Cerebellum (tissue), 4 donors: ENCODE measurements at places on chromosomes 7 and 10. TPM values are rescaled to one million over a fixed set of nuclear protein-coding genes. Genes with fewer than 3 reads are reported as not detected.

GRCh38 chr10:90424730-90425129, 433.1 kb downstream of the HTR7 start:
- DNase-seq, result no peak

GRCh38 chr7:150857276-150858055, 5.1 kb downstream of the AOC1 start:
- no peak for DNase-seq

- no peak for DNase-seq
Observed at GRCh38 chr10:66799474-66799873, 126.4 kb upstream of the LRRTM3 start.

DNA sequence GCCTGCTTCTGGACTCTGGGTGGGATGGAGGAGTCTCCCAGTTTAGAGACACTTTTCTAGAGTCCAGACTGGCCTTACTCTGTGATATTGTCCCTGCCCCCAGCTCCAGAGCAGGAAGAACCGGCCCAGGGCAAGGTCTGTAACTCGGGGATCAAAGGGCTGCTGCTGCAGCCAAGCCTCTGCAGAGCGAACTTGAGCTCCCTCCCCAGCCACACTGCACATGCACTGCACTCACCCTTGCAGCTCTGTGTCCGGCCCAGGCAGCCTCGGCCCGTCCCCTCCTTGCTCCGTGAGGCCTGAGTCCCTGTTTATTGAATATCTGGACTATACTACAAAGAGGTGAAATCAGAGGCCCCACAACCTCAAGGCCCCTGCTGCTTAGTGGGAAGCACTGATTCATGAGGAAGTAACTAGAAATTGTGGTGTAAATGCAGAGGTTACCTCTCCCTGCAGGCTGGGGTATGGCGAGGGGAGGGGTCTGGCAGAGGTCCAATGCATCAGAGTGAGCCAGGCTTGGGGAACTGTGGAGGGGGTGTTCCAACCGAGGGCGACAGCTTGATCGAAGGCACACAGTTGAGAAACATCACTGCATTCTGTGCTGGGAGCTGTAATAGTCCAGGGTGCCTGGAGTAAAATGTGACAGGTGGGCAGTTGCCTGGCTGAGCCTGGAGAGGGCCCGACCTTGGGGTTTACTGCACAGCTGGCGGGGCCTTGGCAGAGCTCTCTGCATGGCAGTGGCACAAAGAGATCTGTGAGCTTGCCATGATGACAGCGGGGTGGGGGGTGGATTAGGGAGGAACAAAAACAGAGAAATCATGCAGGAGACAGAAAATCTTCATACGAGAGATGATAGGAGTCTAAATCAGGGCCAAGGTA, 49.1 kb downstream of the AOC1 start:
- no peak for DNase-seq

- DNase-seq, result no peak
Observed at GRCh38 chr7:150520145-150520544, 5.5 kb downstream of the GIMAP7 start.

DNA sequence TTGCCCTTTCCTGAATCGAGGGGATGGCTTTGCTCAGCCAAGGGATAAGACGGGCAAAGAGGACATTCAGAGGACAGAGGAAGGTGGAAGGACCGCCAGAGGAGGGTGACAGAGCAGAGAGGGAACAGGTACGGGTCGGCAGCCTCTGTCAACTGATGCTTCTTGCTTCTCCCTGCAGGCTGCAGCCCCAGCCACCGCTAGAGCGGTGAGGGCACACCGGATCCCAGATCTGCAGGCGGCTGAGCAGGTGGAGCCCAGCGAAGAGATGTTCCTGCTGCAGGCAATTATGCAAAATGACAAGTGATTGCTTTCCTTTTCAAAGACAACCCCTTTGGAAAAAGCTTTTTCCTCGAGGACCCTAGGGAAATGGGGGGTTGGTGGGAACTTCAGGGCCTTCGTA, 181.9 kb upstream of the ANKRD30A start:
- no peak for DNase-seq

Gene CNPY1
- total RNA-seq, result 19.4 TPM

DNA sequence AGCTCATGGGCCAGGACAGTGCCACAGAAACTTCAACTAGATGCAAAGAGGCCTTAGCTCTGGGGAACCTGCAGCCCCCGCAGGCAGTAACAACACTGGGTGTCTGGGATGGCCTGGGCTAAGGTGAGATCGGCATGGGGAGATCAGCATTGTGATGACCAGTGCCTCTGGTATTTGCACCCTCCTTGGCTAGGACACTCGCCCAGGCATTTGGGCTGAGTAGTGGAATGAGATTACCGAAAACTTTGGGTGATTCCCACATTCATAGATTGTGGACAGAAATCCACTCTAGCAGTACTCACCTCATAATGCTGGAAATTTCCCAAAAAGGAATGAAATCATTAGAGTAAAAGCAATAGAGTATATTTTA, 70.6 kb upstream of the ZMIZ2 start:
- DNase-seq, result no peak

DNA sequence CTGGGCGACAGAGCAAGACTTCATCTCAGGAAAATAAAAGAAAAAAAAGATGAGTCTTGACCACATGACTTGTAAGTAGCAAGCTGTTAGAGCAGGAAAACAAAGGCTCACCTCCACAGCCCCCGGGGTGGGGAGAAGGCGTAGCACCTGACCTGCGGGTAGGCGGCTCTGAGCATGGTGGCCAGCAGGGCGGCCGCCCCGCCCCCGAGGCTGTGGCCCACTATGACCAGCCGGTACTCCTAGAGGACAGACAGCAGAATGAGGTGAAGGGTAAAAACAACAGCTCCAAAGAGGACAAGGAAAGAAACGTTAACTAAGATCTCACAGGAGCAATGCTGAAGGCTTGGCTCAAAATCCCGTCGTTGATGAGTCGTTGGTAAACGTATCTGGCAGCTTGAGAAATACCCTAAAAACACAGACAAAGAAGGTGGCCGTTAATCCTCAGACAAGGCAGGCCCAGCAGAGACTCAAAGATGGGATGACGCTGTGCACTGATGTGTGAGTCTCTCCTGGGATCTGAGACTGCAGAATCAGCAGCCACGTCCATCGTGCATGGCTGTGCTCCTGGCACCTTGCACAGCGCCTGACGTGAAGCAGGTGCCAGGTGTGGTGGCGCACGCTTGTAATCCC, 31.1 kb downstream of the DAGLB start:
- DNase-seq, result no peak

Gene EPHA1
- total RNA-seq, result 1.6 TPM

DNA sequence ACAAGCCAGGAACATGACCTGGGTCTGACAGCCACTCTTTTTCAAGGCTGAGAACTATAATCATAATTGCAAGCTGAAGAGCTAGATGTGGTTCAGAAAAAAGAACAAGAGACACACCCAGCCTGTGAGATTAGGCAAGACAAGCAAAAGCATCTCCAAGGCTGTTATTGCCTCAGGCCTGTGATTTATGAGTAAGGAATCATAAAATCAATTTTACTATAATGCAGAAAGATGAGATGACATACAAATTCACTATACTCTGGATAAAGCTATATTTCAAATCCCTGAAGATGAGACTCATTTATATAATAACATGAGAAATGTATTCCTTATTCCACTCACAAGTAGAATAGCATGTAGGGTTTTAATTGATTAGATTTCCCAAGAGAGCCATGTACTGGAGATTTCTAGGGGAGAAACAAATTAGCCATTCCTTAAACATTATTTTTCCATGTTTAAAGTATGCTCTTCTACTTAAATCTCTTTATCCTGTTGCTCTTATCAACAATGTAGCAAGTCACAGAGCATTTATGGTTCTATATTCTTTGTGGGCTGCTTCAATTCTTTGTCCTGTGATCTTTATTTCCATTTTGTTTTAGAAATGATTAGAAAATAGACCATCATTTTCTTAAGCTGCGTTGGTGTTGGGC, 47.4 kb downstream of the FHIP2A start:
- DNase-seq, result no peak

Gene HOXA13
- not detected for total RNA-seq

DNA sequence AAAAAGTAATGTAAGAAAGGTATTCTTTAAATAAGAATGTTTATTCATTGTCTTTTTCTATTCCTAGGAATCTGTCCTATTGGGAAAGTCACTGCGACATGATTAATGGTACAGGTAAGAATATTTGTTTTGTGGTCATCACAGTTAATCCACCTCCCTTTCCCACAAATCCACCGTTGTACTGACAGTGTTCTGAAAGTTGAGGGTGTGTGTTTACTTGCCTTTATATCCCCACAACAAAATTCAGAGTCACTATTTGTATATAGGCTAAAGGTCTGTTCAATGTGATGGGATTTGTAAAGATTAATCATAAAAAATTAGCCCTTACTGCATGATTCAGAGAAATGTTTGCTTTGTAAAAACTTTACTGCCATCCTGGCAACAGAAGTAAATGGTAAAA, 27.9 kb downstream of the CD36 start:
- no peak for DNase-seq
